ENCODE measurements at places on chromosomes 4 and X.

DNA sequence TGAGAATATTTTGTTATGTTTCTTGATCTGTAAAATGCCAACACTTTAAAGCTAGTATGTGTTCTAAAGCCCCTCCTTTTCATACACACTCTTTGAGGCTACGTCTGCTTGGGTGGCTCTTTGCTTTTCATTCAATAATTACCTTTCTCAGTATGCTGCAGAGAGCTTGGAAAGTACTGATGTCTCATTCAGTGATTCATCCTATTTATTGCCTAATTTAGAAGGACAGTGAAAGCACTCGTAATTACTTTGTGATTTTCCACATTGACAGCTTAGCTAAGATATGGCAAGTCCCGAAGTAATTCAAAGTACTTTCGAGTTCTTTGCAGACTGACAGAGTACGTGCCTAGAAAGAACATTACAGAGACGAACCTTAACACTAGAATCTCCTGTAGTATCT is 57.2 kb downstream of the BMP15 start:
- ATAC-seq: peak; percentile 40

DNA sequence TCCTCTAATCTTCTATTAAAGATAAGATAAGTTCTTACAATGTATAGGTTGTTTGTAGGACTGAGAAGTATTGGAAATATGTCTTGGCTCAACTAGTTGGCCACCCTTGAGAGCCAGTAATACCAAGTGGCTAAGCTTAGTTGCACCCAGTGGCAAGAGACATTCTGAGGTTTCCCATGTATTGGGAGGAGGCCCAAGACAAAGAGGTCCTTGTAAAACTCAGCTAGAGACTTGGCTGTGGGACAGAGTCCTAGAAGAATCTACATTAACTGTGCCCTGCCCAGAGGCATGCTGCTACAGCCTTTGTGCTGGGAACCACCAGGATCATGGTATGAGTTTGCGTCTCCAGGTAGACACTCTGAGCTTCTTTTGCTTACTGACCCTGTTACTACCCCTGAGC is 41.9 kb upstream of the SLC4A4 start:
- no peak for ATAC-seq

DNA sequence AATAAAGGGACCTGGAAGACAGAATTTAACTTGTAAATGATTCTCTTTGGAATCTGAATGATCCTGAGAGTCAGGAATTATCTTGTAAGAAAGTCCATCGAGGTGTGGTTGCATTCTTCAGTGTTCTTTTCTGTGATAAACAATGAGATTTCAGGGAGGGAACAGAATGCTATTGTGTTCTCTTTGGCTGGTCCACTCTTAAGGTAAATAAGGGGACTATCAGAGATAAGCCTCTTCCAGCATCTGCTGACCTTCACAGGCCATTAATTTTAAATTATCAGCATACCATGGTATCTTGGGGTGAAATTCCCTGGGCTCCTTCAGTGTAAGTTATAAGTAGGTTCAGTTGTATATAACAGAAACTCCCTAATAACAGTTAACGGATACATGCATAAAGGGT is 107.1 kb upstream of the ARHGAP24 start:
- ATAC-seq: no peak

DNA sequence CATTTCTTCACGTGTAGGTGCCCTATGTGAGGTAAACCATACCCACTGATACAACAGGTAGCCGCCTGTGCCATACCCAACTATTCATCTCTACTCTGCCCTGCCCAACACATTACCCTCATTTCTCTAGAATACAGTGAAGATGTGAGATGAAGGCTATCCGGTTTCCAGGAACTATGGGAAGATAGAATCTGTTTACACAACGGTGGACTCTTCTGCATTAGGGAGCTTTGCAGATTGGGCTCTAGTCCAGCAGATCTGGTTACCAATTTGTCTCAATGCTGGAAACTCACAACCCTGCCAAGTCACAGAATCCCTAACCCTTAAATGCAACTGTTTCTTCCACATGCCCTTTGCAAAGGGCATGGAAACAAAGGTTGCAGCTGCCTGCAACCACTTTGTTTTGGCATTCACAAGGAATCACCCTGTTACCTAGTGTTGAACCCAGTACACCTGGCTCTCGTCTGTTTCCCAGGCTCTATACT is 6.4 kb upstream of the SLAIN2 start:
- ATAC-seq: no peak

DNA sequence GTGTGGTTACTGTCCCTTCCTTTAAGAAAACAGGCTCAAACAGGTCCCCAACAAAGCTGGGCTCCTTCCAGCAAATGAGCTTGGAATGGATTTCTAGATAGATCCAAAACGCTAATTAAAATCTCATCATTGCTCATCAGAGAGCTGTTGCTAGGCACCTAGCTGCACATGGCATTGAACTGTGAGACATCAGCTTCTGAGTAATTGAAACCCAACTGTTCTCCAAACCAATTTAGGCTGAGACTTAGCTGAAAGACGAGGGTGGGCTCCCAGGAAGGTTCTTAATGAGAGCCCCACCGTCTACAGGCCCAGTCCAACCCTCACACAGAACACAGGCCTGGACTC is 59.1 kb downstream of the FAM184B start:
- no peak for ATAC-seq
